ENCODE measurements at places on chromosomes 5 and 9.

DNA sequence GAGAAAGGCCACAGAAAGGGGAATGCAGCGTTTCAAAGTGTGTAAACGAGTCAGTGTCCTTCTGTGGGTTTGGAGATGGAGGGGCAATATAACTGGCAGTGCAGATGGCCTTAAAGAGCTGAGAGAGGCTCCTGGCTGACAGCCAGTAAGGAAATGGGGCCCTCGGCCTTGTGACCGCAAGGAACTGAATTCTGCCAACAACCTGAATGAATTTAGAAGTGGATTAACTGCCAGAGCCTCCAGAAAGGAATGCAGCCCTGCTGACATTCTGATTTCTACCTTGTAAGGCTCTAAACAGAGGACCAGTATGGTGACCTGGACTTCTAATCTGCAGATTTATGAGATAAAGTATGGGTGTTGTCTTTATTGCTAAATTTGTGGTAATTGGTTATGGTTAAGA is 17.5 kb upstream of the NREP start:
- no peak for DNase-seq

- DNase-seq, result no peak
Measured at GRCh38 chr5:122756264-122756911, 18.5 kb upstream of the SNX2 start.

DNA sequence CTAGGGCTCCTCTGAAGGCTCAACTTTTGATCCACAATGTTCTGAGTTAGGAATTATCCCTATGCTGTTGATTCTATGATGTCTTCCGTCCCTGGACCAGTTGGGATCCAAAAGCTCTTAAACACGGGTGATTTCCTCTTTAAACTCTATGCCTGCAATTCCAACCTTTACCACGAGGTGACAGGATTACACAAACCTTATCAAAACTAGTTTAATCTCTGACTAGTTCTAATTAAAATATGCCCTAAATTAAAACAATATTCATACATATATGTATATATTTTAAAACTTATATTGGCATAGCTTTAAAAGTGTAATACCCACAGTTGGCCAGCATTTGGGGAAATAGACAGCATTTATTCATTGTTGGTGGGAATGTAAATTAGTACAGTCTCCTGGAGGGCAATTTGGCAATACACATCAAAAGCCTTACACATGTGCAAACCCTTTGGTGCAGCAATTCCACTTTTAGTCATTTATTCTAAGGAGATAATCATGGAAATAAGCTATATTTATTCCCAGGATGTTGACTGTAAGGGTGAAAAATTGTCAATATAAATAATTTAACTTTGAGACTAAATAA is 51.6 kb upstream of the PHYKPL start:
- DNase-seq, result peak; percentile 16

- no peak for DNase-seq
Measured at GRCh38 chr5:43400082-43400481, 12.1 kb downstream of the CCL28 start.

DNA sequence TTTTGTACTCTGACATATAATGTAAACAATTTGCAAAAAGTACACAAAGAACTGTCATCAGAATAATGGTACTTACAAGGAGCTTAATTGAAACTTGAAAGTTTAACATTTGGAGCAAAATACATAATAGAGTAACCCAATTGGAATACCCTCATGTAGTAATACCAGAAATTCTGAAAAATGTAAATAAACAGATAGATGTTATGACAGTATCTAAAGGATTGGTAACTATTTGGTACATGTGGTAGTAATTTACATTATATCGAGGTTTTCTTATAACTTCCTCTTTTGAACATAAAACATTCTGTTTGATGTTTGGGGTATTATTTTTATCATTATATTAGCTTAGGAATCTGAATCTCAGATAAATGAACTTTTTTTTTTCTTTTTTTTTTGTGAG is 211.7 kb upstream of the ELL2 start:
- DNase-seq, result no peak

GRCh38 chr9:91474656-91475055 is 51.0 kb upstream of the NFIL3 start:
- no peak for DNase-seq

DNA sequence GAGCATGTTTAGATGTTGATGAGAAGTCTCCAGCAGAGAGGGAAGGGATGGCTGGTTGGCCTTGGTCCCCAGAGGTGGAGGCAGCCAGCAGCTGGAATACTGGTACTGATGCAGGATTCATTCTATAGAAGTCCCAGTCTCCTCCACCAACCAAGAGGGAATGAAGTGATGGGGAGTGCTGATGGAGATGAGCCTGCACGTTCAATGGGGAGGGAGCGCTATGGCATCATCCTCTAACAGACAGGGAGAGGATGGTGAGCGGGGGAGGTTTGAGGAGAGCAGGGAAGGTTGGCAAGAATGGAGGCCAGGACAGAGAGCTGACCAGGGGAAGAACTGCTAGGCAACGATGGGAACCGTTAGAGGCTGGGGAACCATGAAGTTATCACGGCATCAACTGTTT is 159.8 kb upstream of the MVB12B start:
- no peak for DNase-seq

- DNase-seq, result peak; percentile 75
Measured at GRCh38 chr9:130940693-130941576, 1.9 kb upstream of the FIBCD1 start.

- DNase-seq, result peak; percentile 63
Measured at GRCh38 chr9:33374634-33375237, 27.6 kb downstream of the AQP7 start.

DNA sequence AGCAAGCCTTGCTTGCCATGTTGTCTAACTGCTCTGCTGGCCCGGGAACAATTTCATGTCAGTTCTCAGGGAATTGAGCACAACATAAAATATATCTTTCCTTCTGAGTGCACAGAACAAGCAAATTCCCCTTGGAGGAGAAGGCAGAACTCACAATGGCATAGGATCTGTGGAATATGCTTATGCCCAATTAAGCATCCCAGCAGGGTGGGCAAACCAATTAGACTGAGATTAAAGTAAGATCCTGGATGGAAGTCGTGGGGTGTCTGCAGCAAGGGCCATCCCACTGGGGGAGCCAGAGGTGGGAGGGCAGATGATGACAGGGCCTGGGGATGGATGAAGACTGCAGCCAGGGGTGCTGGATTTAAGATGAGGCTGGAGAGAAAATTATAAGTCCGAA is 114.1 kb downstream of the BRINP1 start:
- DNase-seq, result no peak

GRCh38 chr5:56588131-56588487 is 227.2 kb upstream of the MAP3K1 start:
- no peak for DNase-seq

GRCh38 chr5:21919414-21920022 is 933.6 kb downstream of the CDH12 start:
- no peak for DNase-seq

- DNase-seq, result no peak
Measured at GRCh38 chr9:122642226-122642625, 15.2 kb downstream of the OR1B1 start.

GRCh38 chr5:180156141-180156540 is 52.9 kb downstream of the RASGEF1C start:
- no peak for DNase-seq

DNA sequence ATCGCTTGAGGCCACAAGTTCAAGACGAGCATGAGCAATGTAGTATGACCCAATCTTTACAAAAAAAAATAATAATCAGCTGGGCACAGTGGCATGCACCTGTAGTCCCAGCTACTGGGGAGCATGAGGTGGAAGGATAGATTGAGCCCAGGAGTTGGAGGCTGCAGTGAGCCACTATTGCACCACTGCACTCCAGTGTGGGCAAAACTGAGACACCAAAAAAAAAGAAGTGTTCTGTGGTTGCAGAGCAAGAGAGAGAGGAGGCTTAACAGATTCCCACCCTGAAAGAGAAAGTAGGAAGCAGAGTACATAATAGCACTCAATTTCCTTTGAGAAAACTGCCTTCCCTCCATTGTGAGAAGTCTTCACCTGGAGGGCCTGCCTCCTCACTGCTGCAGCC is 52.6 kb downstream of the ALDH7A1 start:
- DNase-seq, result no peak

GRCh38 chr5:118687100-118687499 is 301.2 kb downstream of the DTWD2 start:
- DNase-seq, result no peak

- no peak for DNase-seq
Measured at GRCh38 chr5:66741394-66741793, 145.2 kb downstream of the MAST4 start.

DNA sequence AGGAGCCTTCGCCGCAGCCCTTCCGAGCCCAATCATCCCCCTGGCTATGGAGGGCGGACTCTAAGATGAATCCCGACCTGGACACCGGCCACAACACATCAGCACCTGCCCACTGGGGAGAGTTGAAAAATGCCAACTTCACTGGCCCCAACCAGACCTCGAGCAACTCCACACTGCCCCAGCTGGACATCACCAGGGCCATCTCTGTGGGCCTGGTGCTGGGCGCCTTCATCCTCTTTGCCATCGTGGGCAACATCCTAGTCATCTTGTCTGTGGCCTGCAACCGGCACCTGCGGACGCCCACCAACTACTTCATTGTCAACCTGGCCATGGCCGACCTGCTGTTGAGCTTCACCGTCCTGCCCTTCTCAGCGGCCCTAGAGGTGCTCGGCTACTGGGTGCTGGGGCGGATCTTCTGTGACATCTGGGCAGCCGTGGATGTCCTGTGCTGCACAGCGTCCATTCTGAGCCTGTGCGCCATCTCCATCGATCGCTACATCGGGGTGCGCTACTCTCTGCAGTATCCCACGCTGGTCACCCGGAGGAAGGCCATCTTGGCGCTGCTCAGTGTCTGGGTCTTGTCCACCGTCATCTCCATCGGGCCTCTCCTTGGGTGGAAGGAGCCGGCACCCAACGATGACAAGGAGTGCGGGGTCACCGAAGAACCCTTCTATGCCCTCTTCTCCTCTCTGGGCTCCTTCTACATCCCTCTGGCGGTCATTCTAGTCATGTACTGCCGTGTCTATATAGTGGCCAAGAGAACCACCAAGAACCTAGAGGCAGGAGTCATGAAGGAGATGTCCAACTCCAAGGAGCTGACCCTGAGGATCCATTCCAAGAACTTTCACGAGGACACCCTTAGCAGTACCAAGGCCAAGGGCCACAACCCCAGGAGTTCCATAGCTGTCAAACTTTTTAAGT is 819 bp downstream of the ADRA1B start:
- no peak for DNase-seq

GRCh38 chr5:113446358-113446927 is 11.7 kb upstream of the TSSK1B start:
- DNase-seq, result no peak

- no peak for DNase-seq
Measured at GRCh38 chr5:1840741-1841521, 39.7 kb downstream of the NDUFS6 start.

DNA sequence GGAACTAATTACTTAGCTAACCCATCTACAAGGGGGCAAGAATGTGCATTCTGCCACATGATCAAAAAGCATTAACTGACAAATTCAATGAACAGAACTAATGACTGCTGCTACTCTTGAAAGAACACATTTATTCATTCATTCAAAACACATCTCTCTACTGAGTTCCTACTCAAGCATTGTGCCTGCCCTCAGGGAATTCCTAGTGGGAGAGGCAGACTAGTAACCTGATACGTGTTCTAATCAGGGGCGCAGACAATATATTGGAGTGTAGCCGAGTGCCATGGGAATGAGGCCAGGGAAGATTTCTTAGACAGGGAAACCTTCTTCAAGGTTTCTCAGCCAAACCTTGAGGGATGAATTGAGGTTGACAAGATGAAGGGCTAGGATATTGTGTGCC is 56.7 kb upstream of the PAPPA start:
- DNase-seq, result no peak

GRCh38 chr9:134240361-134240760 is 76.0 kb upstream of the RNU6ATAC start:
- DNase-seq, result no peak

GRCh38 chr9:5543875-5544702 is 33.8 kb downstream of the PDCD1LG2 start:
- DNase-seq, result no peak

GRCh38 chr9:134418354-134418753 is 92.1 kb downstream of the RXRA start:
- DNase-seq, result no peak

- no peak for DNase-seq
Measured at GRCh38 chr9:1400983-1401382, 350.8 kb downstream of the DMRT2 start.

DNA sequence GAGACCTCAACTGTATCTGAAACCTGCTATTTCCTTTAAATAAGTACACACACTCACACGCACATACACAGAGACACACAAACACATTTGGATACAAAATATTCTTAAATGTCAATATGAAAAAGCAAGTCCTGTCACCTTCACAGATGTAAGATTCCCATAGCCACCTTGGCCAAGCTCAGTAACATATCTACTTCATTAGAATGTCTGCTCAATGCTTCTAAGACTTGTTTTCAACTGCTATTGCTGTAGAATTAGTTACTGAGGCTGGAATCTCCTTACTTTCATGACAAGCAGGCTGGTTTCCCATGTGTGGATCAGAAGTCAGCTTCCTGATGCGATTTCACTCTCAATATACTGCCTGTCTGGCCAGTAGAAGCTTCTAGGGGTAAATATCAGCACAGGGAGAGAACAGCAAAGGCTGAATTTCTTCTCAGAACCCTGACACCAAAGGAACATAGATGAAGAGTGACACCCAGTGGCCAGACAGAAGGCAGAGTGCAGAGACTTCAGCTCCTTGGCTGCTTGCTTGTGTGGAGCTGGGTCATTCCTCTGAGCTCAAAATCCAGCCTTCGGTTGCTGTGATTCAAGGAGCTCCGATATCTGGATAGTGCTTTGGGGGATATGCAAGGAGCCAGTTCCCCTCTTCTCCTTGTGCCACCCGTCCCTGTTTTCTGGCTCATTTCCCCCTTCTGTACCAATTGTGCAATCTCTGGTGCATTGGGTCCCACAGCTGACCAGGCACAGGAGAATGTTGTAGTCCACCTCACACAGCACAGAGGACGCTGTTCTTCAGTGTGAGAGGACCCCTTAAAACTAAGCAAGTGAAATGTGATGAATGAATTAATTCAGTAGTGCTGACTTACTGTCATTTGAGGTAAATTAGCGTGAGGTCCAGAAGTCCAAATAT is 26.6 kb upstream of the ABLIM3 start:
- peak; percentile 36 for DNase-seq
